GM12864 (cell line): ENCODE measurements at places on chromosomes 2 and 18.

- DNase-seq = no peak
Observed at GRCh38 chr18:36756242-36756641, 72.6 kb downstream of the TPGS2 start.

DNA sequence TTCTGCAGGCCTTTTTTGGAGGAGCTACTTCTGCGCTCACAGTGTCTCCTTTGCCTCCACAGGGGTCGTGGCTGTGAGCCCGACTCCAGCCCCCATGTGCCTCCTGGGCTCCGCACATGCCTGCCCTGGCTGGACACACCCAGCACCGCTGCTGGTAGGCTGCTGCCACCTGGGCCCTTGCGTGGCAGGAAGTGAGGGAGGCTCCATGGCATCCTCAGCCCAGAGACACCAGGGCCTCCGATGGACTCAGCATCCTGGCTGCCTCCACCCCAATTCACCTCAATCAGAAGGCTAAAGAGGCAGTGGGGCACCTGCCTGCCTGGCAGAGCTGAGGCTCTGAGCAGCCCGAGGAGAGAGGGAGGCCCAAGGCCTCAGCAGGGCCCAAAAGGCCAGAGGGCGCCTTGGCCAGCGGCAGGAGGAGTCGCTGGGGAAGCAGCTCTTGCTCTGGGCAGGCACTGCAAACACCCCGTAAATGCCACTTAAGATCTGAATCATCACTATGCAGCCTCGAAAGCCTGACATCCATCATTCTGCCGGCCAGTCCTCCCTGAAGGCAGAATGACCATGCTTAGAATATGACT, 68.3 kb upstream of the OTOS start:
- no peak for DNase-seq

- DNase-seq = no peak
Observed at GRCh38 chr18:74516271-74517235, 17.7 kb upstream of the CNDP1 start.

DNA sequence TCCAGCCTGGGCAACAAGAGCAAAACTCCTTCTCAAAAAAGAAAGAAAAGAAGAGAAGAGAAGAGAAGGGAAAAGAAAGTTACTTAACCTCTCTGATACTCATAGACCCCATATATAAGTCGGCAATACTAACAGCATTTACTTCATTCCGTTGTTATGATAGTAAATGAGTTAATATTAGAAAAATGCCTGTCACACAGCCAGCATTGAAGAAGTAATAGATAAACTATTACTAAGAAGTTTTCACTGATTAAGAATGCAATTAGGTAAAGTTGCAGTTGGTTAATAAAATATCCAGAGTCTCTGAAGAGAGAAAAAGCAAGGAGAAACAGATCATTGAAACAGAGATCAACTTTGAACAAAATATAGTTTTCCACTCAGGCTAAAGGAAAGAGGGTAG, 161.3 kb upstream of the UBE2E3 start:
- no peak for DNase-seq

DNA sequence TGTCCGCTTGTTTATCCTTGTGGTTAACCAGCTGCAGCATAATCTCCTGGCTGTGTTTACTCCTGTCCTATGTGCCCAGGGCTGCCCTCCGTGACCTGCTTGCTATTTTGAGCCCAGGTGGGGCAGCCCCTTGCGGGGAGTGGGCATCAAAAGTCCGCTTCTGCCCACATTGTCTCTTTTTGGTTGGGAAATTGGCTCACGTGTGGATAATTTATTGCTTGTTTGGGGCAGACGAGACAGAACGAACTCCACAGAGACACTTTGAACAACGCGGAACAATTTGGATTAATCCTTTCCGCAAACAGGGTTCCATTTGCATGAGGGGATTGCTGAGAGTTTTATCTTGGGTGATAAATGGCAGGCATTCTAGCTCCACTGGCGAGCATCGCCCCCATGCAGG, 8.1 kb upstream of the CXCR4 start:
- no peak for DNase-seq

GRCh38 chr2:82000606-82001005, 1696.1 kb upstream of the LRRTM1 start:
- DNase-seq = no peak

DNA sequence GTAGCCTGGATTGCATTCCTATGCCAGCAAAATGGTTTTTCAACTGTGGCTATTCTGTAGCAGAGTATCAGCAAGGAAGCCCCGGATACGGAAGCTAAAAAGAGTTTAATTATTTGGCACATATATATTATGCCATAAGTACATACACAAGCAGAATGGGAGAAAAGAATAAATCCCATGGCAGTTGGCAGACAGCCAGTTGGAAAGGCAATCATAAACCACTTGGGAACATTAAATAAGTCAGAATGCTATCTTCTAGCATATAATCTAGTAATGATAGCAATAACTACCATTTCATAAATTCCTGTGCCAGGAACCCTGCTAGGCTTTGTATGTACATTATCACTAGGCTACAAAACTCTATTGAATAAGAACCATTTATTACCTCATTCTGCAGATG, 26.0 kb downstream of the GALNT5 start:
- no peak for DNase-seq

DNA sequence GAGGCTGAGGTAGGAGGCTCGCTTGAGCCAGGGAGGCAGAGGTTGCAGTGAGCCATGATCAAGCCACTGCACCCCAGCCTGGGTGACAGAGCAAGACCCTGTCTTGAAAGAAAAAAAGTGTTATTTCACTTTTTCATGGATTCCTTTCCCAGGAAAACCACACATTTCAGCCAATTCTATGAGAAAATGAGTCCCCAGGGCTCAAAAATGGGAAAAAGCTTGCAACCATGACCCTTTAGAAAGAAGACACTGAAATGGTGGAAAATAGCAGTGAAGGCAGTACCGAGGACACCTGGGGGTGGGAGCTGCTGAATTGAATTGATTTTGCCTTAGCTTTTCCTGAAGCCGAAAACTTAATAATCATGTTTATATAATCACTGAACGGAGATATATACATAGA, 284.2 kb upstream of the HDAC4 start:
- no peak for DNase-seq
